Esophagus muscularis mucosa (tissue), 4 donors: ENCODE measurements at places on chromosomes 16 and 17. TPM values are rescaled to one million over a fixed set of nuclear protein-coding genes. Genes with fewer than 3 reads are reported as not detected.

- H3K4me3 ChIP-seq = no peak overlapping the region
- no peak for DNase-seq
- H3K27ac ChIP-seq = no peak overlapping the region
- no peaks in the 10 kb centered on the region for H3K27me3 ChIP-seq
These were observed 138.2 kb upstream of the ERCC4 start for GRCh38 chr16:13781575-13782338.

GRCh38 chr16:81251871-81252270, 13.4 kb downstream of the BCO1 start:
- no peaks in the 10 kb centered on the region for H3K4me1 ChIP-seq
- H3K27ac ChIP-seq = no peak overlapping the region
- no peaks in the 10 kb centered on the region for H3K36me3 ChIP-seq
- H3K27me3 ChIP-seq = no peaks in the 10 kb centered on the region

DNA sequence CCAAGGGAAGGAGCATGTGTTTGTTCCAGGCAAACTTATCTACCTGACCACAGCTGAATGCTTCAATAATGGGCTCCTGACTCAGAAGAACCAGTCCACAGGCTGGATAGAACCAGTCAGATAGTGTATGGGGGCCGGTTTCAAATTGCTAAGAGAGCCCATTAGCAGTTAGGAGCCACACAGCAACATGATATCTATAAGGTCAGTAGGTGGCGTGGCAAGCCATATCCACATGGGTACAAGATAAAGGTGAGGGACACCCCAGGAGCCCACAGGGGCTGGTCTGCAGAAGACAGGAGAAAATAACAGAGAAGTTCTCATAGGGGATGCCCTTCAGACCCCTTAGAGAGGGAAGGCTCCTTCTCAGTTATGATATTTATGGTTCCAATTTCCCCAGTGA, 31.6 kb upstream of the CDRT15 start:
- no peak for DNase-seq
- no peak overlapping the region for H3K27ac ChIP-seq
- H3K4me1 ChIP-seq = no peaks in the 10 kb centered on the region
- H3K36me3 ChIP-seq = no peaks in the 10 kb centered on the region
- no peaks in the 10 kb centered on the region for H3K27me3 ChIP-seq
- H3K4me3 ChIP-seq = no peak overlapping the region

- DNase-seq = no peak
- H3K4me1 ChIP-seq = no peaks in the 10 kb centered on the region
- H3K27me3 ChIP-seq = no peaks in the 10 kb centered on the region
- H3K36me3 ChIP-seq = no peaks in the 10 kb centered on the region
- no peak overlapping the region for H3K27ac ChIP-seq
These were observed 323.7 kb upstream of the TBX2 start for GRCh38 chr17:61075988-61076387.

The ITGAX gene
- total RNA-seq = 11.3 TPM

- H3K4me1 ChIP-seq = no peaks in the 10 kb centered on the region
- H3K4me3 ChIP-seq = no peak overlapping the region
These were observed 26.3 kb downstream of the METTL22 start for GRCh38 chr16:8647721-8648318.

DNA sequence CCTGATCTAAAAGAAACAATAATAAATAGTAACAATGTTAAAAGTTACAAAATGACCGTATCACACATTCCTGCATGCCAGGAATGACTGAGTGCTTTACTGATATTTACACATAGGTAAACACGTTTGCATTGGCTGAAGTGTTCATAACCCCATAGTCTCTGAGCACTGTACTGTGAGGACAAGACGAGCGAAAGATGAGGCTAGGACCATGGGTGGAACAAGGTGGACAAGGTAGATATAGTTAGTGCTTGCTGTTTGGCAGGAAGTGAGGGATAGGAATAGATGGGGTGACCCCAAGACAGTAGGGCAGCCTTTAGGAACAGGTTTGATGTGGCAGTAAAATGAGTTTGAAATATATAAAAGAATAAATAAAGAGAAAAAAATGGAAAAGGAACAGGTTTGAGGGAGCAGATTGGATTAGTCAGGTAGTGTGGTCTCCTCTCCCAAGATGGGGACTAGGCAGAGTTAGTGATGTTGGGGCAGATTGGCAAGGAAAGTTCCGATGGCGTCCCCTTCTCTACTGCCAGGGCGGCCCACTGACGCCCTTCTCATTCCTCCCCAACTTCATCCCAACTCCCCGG, 452 bp upstream of the E2F4 start:
- H3K4me3 ChIP-seq = peak overlapping the region; percentile 90
- peak overlapping the region; percentile 15 for H3K27ac ChIP-seq
- peaks cover 32% of the 10 kb centered on the region for H3K36me3 ChIP-seq
- H3K27me3 ChIP-seq = no peaks in the 10 kb centered on the region
- no peak for DNase-seq

DNA sequence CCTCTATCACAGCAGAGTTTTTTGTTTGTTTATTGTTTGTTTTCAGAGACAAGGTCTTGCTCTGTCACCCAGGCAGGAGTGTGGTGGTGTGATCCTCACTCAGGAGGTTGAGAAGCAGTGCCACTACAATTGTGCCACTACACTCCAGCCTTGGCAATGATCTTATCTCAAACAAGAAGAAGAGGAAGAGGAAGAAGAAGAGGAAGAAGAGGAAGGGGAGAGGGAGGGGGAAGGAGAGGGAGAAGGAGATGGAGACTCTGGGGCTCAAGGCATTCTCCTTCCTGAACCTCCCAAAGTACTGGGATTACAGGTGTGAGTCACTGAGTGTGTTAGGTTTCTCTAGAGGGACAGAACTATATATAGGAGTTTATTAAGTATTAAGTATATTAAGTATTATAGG, 17.1 kb upstream of the C17orf58 start:
- no peaks in the 10 kb centered on the region for H3K4me1 ChIP-seq
- no peak overlapping the region for H3K27ac ChIP-seq
- no peak overlapping the region for H3K4me3 ChIP-seq
- DNase-seq = no peak

The ATP2A1 gene
- total RNA-seq = not detected

- peak overlapping the region; percentile 26 for H3K4me3 ChIP-seq
- H3K4me1 ChIP-seq = peaks cover 93% of the 10 kb centered on the region
- peak overlapping the region; percentile 74 for H3K27ac ChIP-seq
- no peak for DNase-seq
- no peaks in the 10 kb centered on the region for H3K27me3 ChIP-seq
- peaks cover 4% of the 10 kb centered on the region for H3K36me3 ChIP-seq
These were observed 6.0 kb downstream of the ST3GAL2 start for GRCh38 chr16:70432723-70433457.

GRCh38 chr17:4592240-4593005, 8.1 kb downstream of the SMTNL2 start:
- peak overlapping the region; percentile 60 for H3K27ac ChIP-seq
- no peak overlapping the region for H3K4me3 ChIP-seq
- H3K27me3 ChIP-seq = no peaks in the 10 kb centered on the region
- peaks cover 8% of the 10 kb centered on the region for H3K4me1 ChIP-seq
- no peak for DNase-seq

The ELMO3 gene
- total RNA-seq = 0.69 TPM

The IGSF6 gene
- total RNA-seq = 1.7 TPM

The FAM171A2 gene
- 0.42 TPM for total RNA-seq

DNA sequence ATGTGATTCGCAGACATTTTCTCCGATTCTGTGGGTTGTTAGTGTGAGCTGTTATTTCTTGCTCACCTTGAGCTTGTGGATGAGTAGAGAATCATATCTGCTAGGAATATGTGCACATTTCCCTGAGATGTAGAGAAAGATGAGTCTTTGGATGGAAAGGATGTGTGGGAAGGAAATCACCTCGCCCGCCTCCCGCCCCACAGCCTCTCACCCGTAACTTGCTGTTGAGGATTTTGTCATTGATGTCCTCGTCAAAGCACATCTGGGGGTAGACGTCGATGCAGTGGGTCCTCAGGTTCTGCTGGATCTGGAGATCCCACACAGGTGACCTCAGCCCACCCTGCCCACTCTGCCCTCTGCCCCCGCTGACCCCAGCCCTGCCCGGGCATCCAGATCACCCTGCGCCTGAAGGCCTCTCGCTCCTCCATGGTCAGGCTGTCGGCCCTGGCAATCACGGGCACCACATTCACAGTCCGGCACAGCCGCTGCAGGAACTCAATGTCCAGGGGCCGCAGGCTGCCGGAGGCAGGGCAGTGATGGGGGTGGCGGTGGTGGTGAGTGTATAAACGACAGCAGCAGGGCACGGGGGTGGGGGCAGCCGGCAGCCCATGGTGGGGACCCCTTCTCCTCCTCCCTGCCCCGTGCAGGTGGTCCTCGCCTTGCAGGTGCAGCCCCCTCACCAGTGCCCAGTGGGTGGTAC, 4.7 kb downstream of the SEPTIN12 start:
- no peaks in the 10 kb centered on the region for H3K36me3 ChIP-seq
- no peak for DNase-seq
- no peaks in the 10 kb centered on the region for H3K4me1 ChIP-seq
- no peak overlapping the region for H3K4me3 ChIP-seq
- no peak overlapping the region for H3K27ac ChIP-seq

DNA sequence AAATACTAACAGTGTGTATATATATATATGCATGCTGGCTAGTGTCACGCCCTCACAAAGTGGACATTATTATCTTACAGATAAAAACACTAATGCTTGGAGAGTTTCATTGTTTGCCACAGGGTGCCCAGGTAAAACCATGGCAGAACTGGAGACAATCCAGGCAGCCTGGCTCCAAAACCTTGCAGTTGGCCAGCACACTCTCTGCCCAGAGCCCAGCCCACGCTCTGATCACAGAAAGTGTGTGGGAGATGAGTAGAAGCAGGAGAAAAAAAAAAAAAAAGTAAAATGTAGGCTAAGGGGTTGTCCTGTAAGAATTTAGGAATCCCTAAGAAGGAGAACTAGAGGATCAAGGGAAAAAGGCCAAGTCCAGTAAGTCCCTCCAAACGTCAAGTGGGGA, 538.0 kb downstream of the CDH13 start:
- H3K36me3 ChIP-seq = no peaks in the 10 kb centered on the region
- no peak for DNase-seq
- no peaks in the 10 kb centered on the region for H3K4me1 ChIP-seq
- H3K27me3 ChIP-seq = no peaks in the 10 kb centered on the region

DNA sequence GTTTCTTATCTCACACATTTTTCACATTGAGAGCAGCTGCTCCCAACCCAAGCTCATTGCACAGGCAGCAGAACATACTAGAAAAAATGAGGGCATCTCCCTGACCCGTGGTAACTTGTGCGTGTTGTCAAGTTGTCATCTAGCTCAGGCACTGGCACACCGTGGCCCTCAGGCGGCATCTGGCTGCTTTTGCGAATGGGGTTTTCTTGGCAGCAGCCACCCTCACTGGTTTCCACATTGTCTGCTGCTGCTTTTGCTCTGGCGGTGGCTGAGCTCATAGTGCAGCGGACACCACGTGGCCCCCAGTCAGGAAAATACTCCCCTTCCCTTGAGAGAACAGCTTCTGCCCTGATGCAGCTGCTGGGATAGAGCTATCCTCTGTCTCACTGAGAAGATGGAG, 9.4 kb upstream of the TEDC2 start:
- no peaks in the 10 kb centered on the region for H3K27me3 ChIP-seq
- H3K4me1 ChIP-seq = no peaks in the 10 kb centered on the region
- no peak for DNase-seq
- H3K4me3 ChIP-seq = no peak overlapping the region

GRCh38 chr17:68732301-68732749, 131.2 kb upstream of the FAM20A start:
- H3K27me3 ChIP-seq = no peaks in the 10 kb centered on the region
- peaks cover 15% of the 10 kb centered on the region for H3K4me1 ChIP-seq
- no peak overlapping the region for H3K4me3 ChIP-seq
- H3K27ac ChIP-seq = no peak overlapping the region
- H3K36me3 ChIP-seq = no peaks in the 10 kb centered on the region

DNA sequence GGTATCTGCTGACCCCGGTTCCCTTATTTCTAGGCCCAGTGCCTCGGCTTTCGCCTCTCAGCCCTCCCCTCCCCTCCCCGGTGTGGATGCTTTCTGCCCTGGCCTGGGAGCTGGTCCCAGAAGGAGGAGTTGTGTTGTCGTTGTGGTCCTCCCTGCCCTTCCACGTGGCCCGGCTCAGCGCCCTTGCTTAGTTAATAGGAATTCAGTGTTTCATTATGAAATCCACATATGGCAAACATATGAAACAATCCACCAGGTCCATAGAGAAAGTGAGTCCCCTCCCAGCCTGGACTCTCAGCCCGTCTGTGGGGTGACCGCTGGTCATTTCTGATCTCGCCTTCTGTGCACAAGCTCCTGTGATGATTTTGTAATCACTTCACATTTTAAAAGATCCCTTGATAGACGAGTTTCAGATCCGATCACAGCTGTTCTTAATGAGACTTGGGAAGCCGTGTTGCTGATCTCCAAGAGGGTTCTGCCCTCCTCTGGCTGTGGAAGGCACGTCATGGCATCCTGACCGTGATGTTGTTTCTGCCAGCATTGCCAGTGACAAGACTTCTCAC, 112.1 kb downstream of the BANP start:
- no peaks in the 10 kb centered on the region for H3K27me3 ChIP-seq
- H3K4me1 ChIP-seq = peaks cover 23% of the 10 kb centered on the region
- H3K36me3 ChIP-seq = peaks cover 53% of the 10 kb centered on the region
- no peak overlapping the region for H3K4me3 ChIP-seq
- peak overlapping the region; percentile 66 for H3K27ac ChIP-seq

The TPSG1 gene
- total RNA-seq = 2.9 TPM

DNA sequence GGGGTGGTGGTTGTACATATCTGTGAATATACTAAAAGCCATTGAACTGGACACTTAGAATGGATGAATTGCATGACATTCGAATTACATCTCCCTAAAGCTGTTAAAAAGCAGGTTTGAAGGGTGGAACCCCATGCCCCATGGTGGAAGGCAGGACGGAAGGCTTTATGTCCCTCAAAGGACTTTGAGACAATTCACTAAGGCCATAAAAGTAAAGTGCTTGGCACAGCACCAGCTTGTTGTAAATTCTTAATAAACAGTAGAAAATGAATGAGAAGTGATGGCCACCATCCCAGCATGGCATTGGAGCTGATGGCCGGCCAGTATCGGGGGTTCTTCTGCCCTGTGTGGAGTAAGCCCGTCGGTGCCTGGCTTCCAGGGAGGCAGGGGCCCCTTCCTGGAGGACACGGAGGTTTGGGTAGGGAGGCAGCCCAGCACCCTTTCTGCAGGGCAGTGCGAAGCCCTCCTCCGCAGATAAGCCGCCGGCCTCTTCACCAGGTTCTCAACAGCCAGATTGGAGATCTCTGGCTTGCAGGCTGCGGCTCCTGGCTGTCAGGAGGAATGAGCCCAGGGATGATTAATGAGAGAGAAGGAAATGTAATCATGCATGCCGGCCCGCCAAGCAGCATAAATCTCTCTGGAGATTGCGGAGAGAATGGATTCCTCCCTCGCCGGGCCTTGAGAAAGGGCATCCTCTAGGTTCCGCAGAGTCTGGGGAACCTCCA, 346.9 kb downstream of the FOXL1 start:
- H3K27me3 ChIP-seq = no peaks in the 10 kb centered on the region
- no peaks in the 10 kb centered on the region for H3K36me3 ChIP-seq
- H3K4me3 ChIP-seq = no peak overlapping the region
- no peak overlapping the region for H3K27ac ChIP-seq
- peaks cover 13% of the 10 kb centered on the region for H3K4me1 ChIP-seq

The RHOT1 gene
- total RNA-seq = 46.1 TPM

- no peak overlapping the region for H3K4me3 ChIP-seq
- DNase-seq = no peak
- no peak overlapping the region for H3K27ac ChIP-seq
- no peaks in the 10 kb centered on the region for H3K36me3 ChIP-seq
These were observed 7.7 kb upstream of the DCTPP1 start for GRCh38 chr16:30437511-30438046.

The MED31 gene
- total RNA-seq = 8.7 TPM
